Non-pigmented ciliary epithelial cell (primary cell): ENCODE measurements at places on chromosomes 4 and X.

DNA sequence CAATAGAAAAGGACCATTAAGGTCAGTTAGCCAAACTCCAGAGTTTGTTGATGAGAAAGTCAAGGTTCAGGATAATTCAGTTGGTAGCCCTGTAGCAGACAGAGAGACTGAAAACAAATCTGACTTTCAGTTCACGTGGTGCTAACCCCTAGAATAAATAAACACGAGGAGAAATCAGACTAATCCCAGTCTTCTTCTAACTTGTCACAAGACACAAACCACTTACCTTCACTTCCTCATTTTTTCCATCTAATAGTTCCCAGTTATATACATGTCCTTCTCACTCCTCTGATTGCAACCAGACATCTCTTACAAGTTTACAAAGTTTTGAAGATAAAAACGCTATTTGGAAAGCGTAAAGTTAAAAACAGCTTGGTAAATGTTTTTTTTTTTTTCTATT, 7.7 kb downstream of the TLR7 start:
- DNase-seq, result no peak

DNA sequence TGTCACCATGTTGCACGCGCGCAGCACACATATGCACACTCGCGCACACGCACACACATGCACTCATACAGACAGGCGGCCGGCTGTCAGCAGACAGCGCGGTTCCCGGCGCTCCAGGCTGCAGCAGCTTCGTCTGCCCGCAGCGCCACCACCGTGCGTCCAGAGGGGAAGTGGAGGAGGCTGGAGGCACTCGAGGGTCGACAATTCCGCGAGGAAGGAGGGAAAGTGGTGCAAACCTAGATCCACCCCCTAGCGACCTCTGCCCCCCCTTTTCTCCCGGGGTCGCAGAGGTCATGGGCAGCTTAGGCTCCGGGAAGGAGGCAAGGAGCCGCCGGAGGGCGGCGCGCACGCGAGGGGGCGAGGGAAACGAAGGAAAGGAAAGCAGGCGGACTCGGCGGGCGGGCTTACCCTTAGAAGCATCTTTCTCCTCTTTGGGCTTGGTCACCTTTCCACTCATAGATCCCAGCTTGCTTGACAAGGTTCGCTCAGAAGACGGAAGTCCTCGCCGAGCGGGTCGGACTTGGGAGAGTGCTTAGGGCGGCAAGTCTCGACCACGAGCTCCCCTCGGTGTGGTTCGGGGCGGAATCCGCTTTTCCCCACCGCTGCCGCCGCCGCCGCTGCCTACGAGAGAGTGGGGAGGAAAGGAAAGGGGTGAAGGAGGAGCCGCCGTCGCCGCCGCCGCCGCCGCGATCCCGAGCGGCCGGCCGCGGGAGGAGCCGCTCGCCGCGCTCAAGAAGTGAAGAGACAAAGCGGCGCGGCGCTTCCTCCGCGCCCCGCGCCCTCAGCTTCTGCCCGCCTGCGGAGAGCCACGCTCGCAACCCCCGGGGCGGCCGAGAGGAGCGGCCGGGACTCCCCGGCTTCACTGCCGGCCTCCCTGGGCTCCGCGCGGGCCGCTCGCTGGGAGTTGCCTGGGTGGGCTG, 326.6 kb upstream of the F9 start:
- DNase-seq, result no peak

DNA sequence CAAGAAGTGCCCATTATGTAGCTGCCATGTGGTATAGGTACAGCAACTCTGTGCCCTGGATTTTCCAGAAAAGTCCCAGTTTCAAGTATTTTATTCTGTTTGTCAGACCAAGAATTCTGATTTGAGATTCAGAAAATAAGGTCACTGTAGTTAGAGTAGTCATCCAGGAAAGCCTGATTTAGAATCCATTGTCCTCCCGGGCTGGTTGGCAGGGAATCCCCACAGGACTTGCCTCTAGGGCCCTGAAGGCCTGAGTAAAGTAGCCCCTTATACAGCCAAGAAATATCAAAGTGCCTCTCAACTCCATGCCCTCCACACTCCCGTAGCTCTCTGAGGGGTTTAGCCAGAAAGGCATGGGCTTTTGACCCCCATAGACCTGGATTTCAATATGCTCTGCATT, 36.3 kb downstream of the RTL5 start:
- DNase-seq, result no peak

DNA sequence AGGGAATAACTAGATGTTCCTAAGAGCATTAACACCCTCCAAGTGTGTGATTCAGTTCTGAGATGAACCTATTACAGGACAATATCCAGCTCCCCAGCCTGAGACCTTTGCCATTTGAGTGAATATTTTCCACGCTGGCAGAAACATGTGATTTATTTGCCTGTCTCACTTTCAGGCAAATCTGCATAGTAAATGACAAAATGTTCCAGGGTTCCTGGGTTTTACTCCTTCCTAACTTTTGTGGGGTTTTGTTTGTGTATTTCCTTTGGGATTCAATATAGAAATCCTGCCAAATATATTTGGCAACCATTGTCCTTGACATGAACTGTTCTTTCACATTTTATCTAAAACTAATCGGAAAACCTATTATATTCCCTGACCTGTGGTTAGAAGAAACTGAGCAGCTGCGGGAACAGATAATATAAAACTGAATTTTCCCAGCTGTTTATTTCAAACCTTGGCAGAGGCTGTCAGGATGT, 12.5 kb downstream of the F8 start:
- DNase-seq, result no peak

GRCh38 chr4:14592950-14593349, 409.3 kb upstream of the CPEB2 start:
- DNase-seq, result no peak
